ENCODE measurements at places on chromosomes 1 and 21. TPM values are rescaled to one million over a fixed set of nuclear protein-coding genes. Genes with fewer than 3 reads are reported as not detected.

DNA sequence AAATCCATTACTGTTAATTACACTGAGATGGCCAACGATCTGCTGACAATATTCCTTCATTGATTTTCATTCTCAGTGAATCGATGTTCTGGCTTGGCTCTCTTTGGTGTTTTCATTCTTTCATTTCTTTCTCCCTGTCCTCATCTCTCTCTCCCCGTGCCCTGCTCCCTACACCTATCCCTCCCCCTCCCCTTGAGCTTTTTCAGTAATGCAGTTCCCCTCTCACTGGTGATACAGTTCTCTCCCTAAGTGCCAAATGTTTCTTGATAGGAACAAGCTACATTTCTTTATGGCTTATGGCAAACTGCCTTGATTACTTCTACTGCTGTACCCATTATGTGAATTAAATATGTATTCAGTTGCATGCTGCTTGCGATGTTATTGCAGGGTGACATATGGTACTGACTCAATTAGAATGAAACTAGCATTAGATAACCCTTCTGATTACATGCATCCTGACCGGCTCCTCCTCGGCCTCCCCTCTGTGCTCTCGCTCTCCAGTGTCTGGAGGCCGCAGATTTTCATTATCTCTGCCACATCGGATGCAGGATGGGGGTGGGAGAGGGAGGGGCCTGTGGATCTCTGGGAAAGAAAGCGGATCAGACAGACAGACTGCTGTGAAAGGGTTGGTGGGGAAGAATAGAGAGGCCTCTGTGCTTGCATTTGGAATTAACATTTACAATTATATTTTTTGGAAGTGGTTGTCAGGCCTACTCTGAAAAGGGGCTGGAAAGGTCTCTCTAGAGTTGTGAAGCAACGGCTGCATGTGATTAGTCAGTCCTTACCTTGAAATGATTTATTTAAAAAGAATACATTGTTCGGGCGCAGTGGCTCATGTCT is 130.9 kb downstream of the PBX1 start:
- H3K27ac ChIP-seq = 0 out of 2 replicates have a peak overlapping the region, but pooled peaks have one; percentile 22
- no peak overlapping the region for H3K4me3 ChIP-seq
- DNase-seq = no peak

- no peaks in the 10 kb centered on the region for H3K27me3 ChIP-seq
- DNase-seq = no peak
- peak overlapping the region; percentile 95 for H3K4me3 ChIP-seq
- H3K4me1 ChIP-seq = peaks cover 7% of the 10 kb centered on the region
- H3K36me3 ChIP-seq = peaks cover 27% of the 10 kb centered on the region
- peak overlapping the region; percentile 69 for H3K27ac ChIP-seq
Measured at GRCh38 chr1:225923381-225923691, 714 bp downstream of the PYCR2 start.

DNA sequence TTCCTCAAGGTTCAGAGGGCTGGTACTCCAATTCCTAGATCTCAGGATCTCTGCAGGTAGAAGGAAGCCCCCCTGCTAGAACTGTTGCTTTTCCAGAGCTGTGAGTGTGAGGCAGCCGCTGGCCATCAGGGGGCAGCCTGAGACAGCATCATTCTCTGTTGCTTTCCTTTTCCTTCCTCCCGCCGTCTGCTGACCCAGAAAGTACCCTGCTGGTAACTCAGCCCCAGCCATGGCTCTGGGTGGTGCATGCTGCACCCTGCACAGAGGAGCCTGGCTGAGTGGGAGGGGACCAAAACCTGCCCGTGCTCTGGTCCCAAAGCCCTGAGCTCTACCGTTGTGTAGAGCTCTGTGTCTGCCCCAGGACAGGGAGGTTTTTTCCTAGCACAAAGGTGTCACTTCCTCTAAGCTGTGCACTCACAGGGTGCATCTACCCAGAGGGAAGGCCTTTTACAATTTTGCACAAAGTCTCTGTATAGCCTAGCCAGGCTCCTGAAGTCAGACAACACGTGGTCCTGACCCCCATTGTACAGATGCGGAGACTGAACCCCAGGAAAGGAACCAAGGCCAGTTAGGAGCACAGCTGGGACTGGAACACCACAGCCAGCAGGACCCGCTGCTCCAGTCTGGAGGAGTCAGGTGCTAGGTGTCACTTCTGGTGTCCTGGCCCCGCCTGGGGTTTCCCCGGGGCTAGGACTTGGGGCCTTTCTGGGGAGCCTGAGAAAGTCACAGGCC is 5.6 kb upstream of the FAM131C start:
- no peaks in the 10 kb centered on the region for H3K36me3 ChIP-seq
- no peaks in the 10 kb centered on the region for H3K4me1 ChIP-seq
- H3K27ac ChIP-seq = no peak overlapping the region
- H3K27me3 ChIP-seq = peaks cover 12% of the 10 kb centered on the region

DNA sequence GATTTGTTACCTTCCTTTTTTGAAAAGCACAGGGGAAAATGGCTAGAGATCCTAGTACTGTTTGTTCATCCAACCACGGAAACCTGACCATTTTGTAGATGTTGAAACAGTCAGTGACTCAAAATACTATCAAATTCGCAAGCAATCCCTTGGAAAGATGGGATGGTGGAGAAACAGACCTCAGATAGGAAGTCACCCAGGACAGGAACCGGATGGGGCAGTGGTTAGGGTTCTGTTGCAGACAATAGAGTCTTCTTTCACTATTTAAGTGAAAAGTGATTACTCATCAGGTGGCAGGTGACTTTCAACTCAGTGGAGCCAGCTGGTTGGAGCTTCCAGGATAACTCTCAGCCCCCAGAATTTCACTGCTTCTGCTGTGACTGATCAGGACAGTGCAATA is 17.0 kb downstream of the LHX4 start:
- H3K27ac ChIP-seq = no peak overlapping the region
- H3K4me3 ChIP-seq = no peak overlapping the region
- no peaks in the 10 kb centered on the region for H3K36me3 ChIP-seq

DNA sequence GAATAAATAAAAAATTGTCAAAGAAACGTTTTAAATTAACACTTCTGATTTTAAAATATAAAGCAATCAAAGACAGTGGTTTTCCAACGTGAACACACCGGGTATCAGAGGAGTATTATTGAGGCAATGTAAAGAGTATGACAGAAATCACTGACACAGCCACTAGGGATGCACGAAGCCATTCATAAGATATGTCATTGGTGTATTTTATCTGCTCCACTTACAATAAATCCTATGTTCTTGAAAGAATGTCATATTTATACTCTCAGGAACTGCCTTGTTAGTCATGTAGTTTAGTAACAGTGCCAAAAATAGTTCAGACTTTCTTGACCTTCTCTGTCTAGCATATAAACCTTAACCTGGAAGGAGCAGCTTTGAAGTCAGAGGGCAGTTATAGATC is 835.0 kb upstream of the NCAM2 start:
- no peaks in the 10 kb centered on the region for H3K27me3 ChIP-seq
- H3K27ac ChIP-seq = no peak overlapping the region
- H3K4me1 ChIP-seq = no peaks in the 10 kb centered on the region

Gene KIF1B
- total RNA-seq = 74.2 TPM

Gene TBX15
- total RNA-seq = 0.42 TPM

GRCh38 chr21:36690628-36691554 is 8.0 kb upstream of the SIM2 start:
- H3K27ac ChIP-seq = no peak overlapping the region
- peaks cover 12% of the 10 kb centered on the region for H3K4me1 ChIP-seq
- no peak for DNase-seq
- no peaks in the 10 kb centered on the region for H3K36me3 ChIP-seq
- peaks cover 68% of the 10 kb centered on the region for H3K27me3 ChIP-seq

Gene TFF1
- total RNA-seq = not detected

DNA sequence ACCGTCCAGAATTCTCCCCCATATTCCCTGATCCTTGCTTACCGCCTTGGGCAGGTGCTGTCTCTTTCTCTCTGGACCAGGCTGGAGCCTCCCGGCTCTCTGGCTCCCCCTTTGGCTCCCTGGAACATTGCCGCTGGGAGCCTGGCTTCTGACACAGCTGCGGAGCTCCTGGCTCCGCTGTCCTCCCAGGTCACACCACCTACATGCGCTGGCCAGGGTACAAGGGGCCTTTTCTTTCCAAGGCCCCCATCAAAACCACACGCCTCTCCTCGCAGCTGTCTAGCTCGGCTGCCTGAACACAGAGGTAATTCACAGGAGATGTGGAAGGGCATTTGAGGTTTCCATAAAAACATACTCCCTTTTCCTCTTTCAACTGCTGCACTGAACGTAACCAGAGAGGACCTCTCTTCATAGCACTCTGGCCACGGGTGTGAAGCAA is 7.5 kb upstream of the ZNF648 start:
- no peaks in the 10 kb centered on the region for H3K4me1 ChIP-seq
- no peaks in the 10 kb centered on the region for H3K36me3 ChIP-seq
- H3K27me3 ChIP-seq = peaks cover 7% of the 10 kb centered on the region
- DNase-seq = peak; percentile 75
- H3K4me3 ChIP-seq = peak overlapping the region; percentile 38

Gene CRP
- total RNA-seq = not detected

GRCh38 chr1:81877940-81878339 is 77.2 kb downstream of the ADGRL2 start:
- DNase-seq = no peak
- no peak overlapping the region for H3K27ac ChIP-seq
- no peak overlapping the region for H3K4me3 ChIP-seq

All from H1 (cell line).